NCI-H146 (cell line): ENCODE measurements at places on chromosomes 7 and 10.

GRCh38 chr7:1434891-1435670, 24.2 kb downstream of the MICALL2 start:
- no peak for DNase-seq

GRCh38 chr7:114988755-114989375, 67.0 kb downstream of the MDFIC start:
- DNase-seq = no peak

GRCh38 chr10:13515467-13515866, 13.3 kb downstream of the BEND7 start:
- DNase-seq = no peak

- DNase-seq = no peak
Observed at GRCh38 chr7:111098926-111099250, 8.0 kb downstream of the LRRN3 start.

DNA sequence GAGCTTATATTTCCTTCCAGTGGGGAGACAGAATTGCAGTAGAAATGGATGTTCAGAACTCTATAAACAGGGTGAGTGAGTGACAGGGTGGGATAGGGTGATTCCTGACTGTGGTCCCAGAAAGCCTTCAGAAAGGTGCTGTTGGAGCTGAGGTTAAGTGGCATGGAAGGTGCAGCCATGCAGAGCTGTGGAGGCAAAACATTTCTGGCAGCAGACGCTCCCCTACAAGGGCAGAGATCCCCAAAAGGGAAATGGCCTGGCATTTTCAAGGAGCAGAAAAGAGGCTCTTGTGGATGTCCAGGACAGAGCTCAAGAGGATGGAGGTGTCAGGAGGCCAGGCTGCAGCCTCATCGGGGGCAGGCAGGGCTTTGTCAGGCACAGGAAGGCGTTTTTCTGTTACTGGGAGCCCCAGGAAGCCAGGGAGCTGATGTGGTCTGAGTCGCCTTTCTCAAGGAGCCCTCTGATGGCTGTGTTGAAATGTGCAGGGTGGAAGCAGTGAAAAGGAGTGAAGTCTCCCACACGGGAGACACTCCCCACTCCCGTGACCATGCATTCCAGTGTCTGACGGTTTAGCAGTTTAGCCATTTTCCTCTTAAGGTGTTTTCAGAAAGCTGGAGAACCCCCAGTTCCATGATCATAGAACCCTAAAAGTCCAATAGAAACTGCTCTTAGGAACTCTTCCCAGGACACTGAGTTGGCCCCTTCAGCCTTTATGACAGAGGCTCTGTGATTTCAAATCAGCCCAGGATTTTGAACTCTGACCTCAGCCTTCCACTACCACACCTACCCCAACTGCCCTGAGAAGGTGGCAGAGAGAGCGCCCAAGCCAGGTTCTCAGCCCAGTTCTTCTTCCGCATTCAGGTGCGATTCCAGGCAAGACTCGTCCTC, 96.2 kb downstream of the C10orf105 start:
- DNase-seq = no peak

GRCh38 chr7:126809188-126809587, 443.6 kb downstream of the GRM8 start:
- no peak for DNase-seq

DNA sequence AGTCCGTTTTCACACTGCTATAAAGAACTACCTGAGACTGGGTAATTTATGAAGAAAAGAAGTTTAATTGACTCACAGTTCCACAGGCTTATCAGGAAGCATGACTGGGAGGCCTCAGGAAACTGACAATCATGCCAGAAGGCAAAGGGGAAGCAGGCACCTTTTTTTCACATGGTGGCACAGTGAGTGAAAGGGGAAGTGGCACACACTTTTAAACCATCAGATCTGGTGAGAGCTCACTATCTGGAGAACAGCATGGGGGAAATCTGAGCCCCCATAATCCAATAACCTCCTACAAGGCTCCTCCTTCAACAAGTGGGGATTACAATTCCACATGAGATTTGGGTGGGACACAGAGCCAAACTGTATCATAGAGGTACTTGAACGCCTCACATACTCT, 30.0 kb downstream of the AGR3 start:
- DNase-seq = no peak

DNA sequence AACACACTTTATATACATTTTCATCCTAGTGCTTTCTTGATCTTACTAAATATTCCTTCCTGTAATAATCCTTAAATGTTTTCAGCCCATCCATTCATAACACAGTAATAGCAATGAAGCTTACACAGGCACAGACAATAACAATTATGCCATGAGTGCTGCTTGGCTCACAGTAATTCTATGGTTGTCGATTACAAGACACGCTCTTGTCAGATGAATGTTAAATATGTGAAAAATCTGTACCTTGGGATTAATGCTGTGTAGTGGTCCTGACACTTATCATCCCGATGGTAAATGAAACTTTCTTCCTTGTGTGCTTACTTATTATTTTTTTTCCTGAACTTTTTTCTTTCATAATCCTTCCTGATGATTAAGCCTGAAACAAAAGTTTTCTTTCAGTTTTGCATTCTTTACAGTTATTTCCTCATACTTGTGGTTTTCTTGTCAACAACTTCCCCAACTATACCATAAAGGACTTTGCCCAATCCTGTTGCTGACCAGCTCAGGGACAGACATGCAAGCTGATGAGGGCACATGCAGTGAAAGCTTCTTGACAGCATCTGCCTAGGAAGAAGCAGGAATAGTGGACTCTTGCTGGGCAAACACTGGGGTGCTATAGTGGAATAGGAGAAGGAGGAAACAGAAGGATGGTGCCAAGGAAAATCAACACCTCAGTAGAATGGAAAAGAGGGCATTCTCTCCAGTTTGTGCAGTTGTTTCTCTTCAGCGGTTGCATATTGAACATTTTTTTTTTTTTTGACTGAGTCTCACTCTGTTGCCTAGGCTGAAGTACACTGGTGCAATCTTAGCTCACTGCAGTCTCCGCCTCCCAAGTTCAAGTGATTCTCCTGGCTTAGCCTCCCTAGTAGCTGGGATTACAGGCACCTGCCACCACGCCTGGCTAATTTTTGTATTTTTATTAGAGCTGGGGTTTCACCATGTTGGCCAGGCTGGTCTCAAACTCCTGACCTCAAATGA, 6.7 kb upstream of the MGAM2 start:
- DNase-seq = no peak
